Stimulated activated CD8-positive, alpha-beta memory T cell treated with anti-CD3 and anti-CD28 coated beads, Interleukin-7, amount 100 ng/mL, for 1 hour (primary cell): ENCODE measurements at places on chromosomes 5 and 9.

- DNase-seq = no peak
Measured at GRCh38 chr5:132591145-132591544, 34.4 kb downstream of the RAD50 start.

DNA sequence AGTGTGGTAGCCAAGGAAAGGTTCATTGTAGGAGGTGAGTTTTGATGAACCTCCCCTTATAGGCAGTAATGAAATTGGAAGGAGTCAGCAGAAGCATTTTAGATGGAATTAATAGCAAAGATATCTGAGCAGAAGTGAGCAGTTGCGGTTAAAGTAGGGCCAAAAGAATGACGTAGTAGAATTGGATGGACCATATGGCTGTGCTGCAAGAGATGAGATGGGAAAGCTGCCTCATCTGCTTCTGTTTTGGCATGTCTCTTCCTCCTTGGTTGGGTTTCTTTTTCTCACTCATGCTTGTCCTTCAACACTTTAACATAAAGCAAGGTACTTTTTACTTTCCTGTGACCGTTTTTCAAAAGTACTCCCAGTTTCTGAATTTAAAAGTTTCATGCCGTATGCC lies 55.8 kb downstream of the AQP7 start:
- DNase-seq = no peak

DNA sequence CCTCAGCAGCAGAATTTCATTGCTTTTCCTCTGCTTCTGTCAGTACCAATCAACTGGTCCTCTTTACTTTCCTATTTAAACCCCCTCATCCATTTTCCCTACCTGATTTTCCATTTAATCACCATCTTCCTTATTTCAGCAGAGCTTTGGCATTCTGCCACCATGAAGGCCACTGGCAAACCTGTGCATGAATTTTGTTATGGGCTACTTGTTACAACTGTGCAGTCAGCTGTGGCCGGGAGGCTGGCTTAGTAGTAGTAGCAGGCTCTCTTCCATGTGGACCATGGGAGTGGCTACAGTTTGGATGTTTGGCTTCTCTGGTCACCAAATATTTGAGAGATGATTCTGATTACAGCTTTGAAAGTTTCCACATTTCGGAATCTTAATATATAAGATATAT lies 976.6 kb upstream of the SEMA6A start:
- no peak for DNase-seq

GRCh38 chr5:121834021-121834420 lies 17.7 kb upstream of the FTMT start:
- DNase-seq = no peak

DNA sequence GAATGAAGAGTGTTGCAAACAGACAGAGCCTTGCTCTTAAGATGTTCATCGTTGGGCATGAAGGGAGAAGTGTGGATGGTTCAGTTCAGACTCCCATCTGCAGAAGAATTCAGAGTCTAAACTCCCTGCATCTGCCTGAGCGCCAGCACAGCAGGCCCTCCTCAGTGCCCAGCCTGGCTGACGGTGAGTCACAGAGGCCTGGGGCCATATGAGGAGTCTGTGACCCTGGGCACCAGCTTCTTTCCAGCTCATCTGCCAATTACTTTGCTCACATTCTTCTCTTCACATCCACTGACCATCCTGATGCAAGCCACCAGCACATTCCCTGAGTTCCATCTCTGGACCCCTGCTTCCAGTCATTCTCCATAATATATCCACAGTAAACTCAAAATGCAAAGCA lies 401.1 kb upstream of the TRPC7 start:
- no peak for DNase-seq

DNA sequence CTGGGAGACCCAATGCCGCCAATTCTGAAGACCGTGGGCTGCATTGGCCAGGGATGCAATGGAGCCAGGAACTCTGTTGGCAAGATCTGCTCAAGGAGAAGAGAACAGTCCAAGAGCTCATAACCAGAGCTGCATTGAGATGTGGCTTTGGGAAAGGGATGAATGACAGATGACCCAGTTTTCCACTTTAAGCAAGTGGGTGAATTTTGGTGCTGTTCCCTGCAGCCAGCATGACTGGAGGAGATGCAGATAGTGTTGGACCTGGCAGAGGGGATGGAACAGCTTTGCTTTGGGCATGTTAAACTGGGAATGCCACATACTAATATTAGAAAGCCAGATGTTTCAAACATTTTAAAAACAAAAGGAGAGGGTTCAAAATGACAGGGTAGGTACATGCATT lies 143.1 kb downstream of the FSTL4 start:
- DNase-seq = no peak

- DNase-seq = no peak
Measured at GRCh38 chr5:174348311-174348981, 302.9 kb downstream of the NSG2 start.

DNA sequence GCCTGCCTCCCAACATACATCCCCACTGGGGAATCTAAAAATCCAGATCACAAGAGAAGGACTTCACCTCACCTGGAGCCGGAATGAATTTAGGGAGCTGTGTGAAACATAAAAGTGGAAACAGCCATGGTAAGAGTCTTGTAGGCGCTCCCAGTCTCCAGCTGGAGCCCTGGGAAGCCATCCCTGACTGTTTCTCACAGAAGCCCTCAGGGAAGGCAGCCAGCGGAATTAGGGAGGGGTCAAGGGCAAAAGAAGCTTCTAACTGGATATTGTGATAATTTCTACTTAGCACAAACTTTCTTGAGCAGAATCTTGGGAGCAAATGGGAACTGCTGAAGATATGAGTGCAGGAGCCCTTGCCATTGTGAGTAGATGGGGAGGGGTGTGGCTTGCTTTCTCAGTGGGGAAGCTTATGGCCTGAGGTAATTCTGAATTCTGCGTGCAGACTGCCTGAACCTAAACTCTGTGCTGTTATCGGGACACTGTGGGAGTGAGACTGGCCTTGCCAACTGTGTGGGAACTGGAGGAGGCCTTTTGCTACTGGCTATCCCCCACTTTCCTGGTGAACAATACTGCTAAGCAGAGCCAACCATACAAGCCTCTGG lies 174.4 kb upstream of the SMC2 start:
- no peak for DNase-seq

GRCh38 chr5:75325242-75325641 lies 11.8 kb upstream of the HMGCR start:
- DNase-seq = no peak

GRCh38 chr5:59069438-59070079 lies 486.7 kb downstream of the RAB3C start:
- DNase-seq = no peak

GRCh38 chr5:147286296-147286695 lies 51.5 kb downstream of the STK32A start:
- DNase-seq = no peak

GRCh38 chr9:96193236-96193755 lies 108.7 kb downstream of the HSD17B3 start:
- DNase-seq = no peak

GRCh38 chr9:29297592-29297991 lies 1724.3 kb upstream of the C9orf72 start:
- DNase-seq = no peak

DNA sequence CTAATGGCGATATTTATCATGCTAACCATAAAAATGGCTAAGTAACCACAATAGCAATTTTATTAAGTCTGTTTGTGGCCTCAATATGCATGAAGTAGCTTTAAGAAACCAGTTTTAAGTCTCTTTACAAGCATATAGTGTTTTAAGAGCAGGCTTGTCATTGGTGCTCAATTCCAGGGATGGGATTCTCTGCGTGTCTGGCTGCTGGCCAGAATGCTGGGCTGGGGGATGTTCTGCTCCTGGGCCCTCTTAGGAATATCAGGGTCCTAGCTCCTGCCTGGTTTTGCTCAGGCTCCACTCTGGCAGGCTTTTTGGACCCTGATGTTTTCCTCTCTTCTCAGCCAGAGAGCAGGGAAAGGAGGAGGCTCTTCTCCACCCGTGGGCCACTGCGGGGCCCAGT lies 127.2 kb downstream of the PDE8B start:
- no peak for DNase-seq

- DNase-seq = no peak
Measured at GRCh38 chr5:168658394-168658793, 79.2 kb upstream of the PANK3 start.
